ENCODE measurements at places on chromosomes 7 and 10.
A peak's percentile ranks its signal among the peaks of the same experiment; 100 is the strongest.

DNA sequence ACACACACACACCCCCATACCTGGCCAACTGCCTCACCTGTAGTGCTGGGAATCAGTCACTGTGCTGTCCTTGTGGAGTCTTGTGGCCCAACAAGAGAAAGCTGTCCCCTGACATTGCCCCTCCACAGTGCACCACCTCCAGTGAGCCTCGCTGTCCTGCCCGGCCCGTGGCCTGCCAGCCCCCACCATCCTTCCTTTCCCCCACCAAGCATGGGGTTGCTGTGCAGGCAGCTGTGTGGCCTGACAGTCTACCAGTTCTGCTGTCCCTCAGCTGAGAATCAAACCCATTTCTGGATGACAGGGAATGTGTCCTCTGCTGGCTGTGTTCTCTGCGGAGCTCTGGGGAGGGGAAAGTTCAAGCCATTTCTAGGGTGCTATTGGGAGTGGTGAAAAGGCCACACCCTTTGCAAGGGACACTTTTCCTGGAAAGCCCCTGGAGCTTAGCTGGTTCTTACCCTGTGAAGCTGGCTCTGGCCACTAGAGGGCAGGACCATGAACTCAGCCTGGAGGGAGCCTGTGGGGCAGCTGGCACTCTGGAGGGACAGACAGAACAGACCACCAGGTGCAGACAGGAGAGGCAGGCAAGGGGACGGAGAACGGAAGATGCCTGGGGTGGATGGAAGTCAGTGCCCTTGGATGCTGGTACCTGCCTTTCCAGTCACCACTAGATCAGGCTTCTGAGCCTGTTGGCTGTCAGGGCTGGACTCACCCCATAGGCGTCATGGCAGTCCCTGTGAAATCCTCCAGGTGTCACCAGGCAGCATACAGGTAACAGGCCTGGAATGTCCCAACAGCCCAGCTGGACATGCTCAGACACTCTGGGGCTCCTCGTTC is 10.5 kb upstream of the MTPAP start:
- DNase-seq, result peak; percentile 21

DNA sequence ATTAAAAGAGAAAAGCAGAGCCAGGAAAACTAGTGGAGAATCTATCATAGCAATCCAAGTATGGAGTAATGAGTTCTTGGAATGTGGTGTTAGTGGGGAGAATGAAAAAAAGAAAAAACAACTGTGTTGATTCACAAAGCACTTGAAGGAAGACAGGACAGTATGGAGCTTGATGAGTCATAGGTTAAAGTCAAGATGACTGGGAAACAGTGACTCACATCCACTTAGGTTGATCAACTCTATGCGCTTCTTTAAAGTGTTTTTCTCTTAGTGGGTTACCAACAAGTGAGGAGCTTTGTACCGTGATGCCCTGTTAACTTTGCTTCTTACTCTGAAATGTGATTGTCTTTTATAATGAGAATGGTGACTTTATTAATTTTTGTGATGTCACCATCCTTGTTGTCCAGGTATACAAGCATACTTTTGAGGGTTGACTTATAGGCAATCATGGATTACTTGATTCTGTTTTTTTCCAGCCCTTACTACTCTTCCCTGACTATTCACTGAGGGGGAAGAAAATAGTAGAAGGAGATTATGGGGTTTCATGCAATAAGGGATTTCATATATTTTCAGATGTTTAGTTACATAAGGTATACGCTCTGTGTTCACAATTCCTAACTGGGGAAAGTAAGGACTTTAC is 32.1 kb upstream of the MDFIC start:
- DNase-seq, result no peak

DNA sequence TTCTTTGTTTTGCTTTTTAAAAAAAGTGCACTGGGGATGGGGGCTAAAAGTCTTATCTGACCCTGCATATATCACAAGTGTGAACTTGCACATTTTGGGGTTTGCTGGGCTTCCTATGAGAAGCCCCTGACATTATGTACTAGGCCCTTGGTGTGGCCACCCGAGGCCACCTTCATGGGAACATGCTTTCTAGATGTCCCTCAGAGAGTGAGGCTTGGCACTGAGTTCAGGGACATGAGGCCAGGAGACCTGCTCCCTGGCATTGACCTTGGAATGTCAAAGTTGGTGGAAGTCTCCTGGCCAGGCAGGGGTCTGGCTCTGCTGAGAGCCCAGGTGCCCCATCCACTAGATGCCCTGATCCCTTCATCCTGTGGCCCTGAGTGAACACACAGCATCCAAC is 536.2 kb downstream of the TCERG1L start:
- DNase-seq, result no peak

- no peak for DNase-seq
These were observed 5.9 kb upstream of the SUN1 start for GRCh38 chr7:826230-826917.

DNA sequence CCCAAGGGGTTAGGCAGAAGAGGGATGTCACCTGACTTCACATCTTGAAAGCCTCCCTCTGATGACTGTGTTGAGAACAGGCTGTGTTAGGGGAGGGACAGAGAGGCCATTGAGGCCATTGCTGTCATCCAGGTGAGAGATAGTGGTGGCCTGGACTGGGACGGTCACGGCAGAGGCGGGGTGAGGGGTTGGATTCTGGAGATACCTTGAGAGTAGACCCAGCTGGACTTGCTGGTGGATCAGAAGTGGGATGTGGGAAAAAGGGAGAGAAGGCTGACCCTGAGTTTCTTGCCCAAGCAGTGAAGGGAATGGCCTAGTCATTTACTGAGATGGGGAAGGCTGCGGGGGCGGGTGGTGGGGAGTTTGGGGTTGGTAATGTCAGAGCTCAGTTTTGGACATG is 13.6 kb downstream of the MTURN start:
- DNase-seq, result no peak

DNA sequence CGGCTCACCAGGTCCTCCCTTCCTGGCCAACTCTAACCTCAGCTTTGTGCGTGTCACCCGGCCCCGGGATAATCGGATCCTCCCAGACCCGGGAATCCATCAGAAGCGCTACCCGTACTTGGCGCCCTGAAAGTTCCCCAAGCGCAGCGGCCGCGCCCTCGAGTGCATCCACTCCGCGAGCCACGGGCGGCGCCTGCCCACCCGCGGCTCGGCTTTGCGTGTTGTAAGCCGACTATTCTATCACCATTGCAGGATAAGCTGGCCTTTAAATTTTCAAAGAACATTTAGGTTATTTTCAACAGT is 35.7 kb upstream of the EBLN1 start:
- DNase-seq, result no peak

GRCh38 chr7:142876991-142877910 is 8.3 kb downstream of the TRPV6 start:
- DNase-seq, result no peak

Data from activated CD8-positive, alpha-beta memory T cell treated with anti-CD3 and anti-CD28 coated beads for 4 hours (primary cell).